Astrocyte of the hippocampus (primary cell): ENCODE measurements at places on chromosomes 1 and 21.

DNA sequence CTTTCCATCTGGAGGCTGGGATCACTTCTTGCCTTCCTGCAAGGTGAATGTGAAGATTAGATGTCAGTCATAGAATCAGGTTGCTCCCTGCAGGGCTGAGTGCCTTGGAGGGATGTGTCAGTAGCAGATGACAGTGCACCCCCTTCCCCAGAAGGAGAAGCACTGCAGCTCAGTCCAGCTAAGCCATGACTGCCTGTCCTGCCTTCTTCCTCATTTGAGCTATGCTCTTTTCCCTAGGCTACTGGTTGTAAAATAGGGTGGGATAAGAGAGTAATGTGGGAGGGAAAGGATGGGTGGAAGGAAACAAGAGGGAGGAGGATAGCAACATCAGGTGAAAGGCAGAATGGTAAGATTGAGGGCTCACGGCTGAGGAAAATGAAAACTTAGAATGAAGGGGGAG lies 11.1 kb upstream of the FABP3 start:
- DNase-seq, result no peak

DNA sequence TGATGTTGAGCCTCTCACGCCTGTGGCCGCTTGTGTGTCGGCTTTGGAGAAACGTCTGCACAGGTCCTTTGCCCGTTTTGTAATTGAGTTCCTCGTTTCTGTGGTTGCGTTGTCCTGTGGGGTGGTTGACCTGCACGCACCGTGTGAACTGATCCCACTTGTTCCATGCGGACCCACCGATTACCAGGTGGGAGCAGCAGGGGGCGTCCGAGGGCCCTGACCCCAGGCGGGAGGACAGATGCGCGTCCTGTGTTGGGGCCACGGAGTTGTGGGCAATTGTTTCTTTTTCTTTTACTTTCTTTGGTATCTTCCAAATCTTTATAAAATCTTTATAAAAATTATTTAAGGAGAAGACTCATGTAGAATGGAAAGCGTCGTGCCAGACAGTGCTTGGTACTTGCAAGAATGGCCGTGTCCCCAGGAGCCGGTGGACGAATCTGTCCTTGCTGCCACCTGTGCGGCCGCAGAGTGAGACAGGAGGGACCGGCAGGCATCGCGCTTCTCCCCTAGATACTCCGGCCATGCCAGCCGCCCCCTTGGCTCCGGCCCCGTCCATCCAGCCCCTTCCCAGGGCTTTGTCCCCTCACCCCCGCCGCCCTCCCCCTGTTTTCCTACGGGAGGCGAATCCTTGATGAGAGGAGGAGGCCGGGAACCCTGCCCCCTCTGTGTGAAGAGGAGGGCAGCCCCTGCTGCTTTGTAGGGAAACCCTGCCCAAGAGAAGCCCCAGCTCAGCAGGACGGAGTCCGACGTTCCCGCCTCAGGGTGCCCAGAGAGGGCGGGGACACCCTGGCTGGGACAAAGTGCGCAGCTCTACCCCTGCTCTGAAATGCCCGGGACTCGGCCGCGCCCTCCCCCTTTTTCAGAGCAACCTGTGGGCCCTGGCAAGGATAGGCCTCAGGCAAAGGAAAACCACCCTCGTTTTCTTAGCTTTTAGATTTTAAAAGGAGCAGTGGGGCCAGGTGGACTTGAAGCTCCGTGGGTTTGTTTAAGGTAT lies 41.7 kb downstream of the PRKCZ start:
- DNase-seq, result peak; percentile 69

GRCh38 chr1:48889082-48889481 lies 112.4 kb upstream of the BEND5 start:
- DNase-seq, result no peak

GRCh38 chr21:32065654-32066053 lies 192.8 kb downstream of the HUNK start:
- DNase-seq, result no peak

- peak; percentile 2 for DNase-seq
Measured at GRCh38 chr21:29943885-29944284, 4.1 kb upstream of the GRIK1 start.

DNA sequence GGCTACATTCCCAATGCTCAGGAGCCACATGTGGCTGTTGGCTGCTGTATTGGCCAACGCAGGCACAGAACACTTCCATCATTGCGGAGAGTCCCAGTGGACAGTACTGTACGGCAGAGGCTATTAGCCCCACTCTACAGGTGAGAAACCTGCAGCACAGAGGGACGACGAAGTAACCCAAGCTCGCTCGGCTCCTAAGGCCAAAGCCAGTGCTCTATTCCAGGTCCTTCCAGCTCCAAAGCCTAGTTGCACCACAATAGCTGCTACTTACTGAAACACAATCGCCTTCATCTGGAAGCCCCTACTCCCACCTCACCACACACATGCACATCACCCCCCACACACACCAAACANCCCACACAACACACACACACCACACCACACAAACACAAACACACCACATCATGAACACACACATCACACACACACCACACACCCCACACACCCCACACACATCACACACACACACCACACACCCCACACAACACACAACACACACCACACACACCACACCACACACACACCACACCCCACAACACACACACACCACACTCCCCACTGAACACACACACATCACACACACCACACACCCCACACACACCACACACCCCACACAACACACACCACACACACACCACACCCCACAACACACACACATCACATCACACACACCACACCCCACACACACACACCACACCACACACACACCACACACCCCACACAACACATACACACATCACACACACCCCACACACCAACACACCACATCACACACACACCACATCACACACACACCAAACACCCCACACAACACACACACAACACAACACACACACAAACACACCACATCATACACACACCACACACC lies 3.2 kb downstream of the LYPD8 start:
- no peak for DNase-seq

DNA sequence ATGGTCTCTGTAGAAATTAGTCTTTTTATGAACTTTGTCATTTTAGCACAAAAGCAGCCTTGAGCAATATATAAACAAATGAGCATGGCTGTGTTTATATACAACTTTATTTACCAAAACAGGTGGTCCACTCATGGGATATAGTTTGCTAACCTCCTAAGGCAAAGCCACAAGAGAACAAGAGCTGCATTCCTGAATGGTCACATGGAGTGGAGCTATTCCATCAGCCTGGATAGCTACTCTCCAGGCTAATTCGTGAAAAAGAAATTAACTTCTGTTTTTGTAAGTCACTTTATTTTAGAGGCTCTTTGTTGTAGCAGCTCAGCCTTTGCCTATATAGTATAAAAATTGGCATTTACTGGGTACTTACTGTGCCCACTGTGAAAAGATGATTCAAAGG lies 163.3 kb upstream of the FAM78B start:
- no peak for DNase-seq

- DNase-seq, result no peak
Measured at GRCh38 chr1:245501633-245502032, 346.8 kb downstream of the KIF26B start.

DNA sequence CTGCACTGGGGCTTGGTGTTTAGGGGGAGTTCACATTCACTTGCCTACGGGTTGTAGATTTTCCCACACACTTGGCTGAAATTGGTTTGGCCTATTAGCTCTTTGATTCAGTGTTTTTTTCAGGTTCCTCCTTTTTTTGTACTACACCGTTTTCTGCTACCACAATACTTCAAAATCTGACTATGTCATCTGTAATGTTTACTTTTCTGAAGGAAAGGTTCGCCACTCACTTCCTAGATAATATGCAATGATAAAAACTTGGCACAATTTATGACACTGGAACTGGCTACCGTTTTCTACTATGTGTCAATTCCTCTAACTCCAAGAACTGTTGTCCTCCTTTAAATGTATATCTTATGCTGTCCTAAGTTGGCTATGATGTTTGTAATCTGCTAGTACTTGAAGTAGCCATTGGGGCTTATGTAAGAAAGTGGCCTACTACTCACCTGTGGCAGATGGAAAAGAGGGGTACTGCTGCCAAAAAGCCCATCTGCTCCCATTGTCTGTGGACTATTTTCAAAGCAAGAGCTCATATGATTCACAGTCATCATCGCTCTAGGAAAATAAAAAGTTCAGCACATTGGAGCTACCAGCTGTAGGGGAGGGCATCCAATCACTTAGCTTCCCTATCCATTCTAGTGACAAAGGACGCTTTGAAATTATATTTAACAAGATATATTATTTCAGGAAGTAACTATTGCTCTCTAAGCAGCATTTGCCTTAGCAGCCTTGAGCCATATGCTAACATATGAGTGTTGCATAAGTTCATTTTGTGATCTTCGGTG lies 42.4 kb upstream of the BACH1 start:
- DNase-seq, result no peak

- DNase-seq, result peak; percentile 87
Measured at GRCh38 chr21:43775795-43776430, at the start of gene CSTB. CSTB (minus strand) TSS chr21:43776308; CDS start chr21:43776269, 39 bp downstream.

DNA sequence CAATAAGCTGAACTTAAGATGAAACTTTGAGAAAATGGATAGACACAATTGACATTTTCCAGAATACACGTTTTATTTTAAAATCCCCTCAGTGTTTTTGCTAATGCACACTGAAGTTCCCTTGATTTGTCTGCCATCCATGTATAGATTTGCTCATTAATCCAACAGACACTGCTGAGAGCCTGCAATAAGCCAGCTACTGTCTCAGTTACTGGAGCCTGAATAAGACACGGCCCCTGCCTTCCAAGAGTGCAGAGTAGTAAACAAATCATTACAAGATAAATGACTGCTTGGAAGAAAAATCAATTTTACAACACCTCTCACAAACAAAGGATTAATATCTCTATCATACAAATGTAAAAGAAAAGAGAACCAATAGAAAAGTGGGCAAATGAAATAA lies 130.1 kb downstream of the TLR5 start:
- no peak for DNase-seq

DNA sequence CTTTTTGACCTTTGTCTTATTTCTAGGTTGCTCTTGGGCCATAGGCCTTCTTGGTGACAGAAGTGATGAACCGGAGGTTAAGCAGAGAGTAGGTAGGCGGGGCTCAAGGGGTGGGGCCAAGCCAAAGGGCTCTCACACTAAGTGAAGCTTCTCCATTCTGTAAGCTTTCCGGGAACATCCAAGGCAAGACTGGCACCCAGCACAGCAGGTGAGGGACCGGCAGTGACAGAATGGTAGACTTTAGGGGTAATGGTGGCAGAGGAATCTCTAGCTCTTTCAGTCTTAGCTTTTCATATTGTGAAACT lies at the start of gene TNFAIP8L2:
Gene TNFAIP8L2, plus strand, starts transcription at position 135 of the 305 bp plus-strand sequence. CDS start 2,049 bp downstream, outside the sequence.
- DNase-seq, result no peak

DNA sequence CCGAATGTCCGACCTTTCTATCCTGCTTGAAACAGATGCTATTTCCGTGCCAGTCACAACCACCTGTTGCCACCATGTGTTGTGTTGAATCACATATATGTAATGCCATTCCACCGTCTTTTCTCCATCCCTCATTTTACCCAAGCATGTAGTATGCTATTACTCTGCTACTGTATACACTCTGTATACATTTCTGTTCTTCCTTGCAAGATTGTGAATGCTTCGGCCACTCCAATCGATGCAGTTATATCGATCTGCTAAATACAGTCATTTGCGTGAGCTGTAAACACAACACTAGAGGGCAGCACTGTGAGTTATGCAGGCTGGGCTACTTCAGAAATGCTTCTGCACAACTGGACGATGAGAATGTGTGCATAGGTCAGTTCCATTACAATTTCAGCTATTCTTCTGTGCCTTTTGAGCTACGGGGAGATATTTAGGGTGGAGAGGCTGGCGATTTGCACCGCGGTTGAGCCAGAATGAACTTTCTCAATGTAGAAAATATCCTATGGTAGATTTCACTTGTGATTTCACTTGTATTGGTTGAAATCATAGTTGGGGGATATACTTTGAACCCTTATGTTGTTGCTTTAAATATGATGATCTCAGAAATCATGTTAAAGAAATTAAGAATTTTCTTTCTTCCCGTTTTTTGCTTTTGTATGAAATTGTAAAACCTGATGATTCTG lies 289.8 kb downstream of the NTNG1 start:
- peak; percentile 37 for DNase-seq

DNA sequence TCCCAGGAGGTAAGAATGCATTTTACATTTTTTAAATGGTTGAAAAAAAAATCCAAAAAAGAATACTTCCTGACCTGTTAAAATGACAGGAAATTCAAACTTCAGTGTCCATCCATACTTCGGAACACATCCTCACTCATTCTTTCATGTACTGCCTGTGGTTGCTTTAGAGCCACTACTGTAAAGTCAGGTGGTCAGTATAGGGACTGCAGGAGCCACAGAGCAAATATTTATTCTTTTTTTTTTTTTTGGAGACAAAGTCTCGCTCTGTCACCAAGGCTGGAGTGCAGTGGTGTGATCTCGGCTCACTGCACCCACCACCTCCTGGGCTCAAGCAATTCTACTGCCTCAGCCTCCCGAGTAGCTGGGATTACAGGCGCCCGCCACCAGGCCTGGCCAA lies 124.7 kb downstream of the CLIC6 start:
- no peak for DNase-seq

DNA sequence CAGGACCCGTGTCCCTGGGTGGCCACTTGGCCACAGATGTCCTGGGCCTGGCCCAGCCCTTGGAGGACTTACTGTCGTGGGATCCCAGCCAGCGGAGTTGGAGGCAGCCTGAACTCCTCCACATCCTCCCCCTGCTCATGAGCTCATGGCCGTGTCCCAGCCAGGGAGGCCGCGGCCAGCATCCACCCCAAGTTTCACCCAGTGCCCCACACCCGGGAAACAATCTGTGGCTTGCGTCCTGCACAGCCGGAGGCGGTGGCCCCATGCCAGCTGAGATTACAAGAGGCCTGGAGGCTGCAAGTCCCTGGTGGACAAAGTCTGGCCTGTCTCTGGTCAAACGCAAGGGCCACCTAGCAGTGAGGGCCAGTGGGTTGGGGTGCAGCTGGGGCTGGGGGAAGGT lies 27.5 kb upstream of the TMEM52 start:
- DNase-seq, result peak; percentile 26

DNA sequence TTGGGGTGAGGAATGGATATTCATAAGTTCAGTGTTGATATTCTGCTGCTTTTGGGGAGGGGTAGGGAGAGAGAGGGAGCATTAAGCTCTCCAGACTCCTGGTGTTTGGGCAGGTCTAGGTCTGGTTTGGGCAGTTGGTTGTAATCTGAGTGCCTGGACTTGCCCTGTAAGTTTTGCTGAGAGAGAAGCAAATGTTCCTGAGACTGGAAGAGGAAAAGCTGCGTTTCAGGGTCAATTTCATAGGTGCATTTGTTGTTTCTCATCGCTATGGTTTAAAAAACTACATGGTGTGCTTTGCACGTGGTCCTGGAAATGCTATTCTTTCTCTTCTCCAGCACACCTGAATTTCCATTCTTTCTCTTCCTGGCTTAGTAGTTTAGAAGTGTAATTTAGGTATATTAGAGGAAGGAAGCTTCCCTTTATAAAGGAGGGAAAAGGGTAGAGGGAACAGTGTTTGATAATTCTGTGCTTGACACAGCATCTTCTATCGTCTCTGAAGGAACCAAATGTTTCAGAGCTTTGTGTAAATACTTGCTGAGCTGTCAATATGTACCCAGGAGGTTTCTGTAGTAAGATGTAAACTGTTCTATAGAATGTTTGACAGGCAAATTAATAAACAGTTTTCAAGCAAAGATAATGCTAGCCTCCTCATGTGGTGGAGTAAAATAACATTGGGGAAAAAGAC lies 6.3 kb downstream of the ARID1A start:
- DNase-seq, result no peak

GRCh38 chr1:176957603-176958002 lies 206.9 kb downstream of the ASTN1 start:
- no peak for DNase-seq
